ENCODE measurements at places on chromosomes 5 and 9.

GRCh38 chr9:104386425-104387069 lies 117.5 kb upstream of the OR13F1 start:
- DNase-seq = no peak

DNA sequence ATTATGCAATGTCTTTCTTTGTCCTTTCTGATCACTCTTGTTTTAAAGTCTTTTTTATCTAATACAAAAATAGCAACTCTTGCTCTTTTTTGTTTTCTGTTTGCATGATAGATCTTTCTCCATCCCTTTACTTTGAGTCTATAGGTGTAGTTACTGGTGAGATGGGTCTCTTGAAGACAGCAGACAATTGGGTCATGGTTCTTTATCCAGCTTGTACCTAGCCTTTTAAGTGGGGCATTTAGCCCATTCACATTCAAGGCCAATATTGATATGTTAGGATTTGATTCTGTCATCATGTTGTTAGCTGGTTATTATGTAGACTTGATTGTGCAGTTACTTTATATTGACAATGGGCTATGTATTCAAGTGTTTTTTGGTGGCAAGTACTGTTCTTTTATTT lies 245.9 kb upstream of the TARS1 start:
- DNase-seq = no peak

- DNase-seq = no peak
Measured at GRCh38 chr5:43140286-43140685, 19.6 kb downstream of the ZNF131 start.

DNA sequence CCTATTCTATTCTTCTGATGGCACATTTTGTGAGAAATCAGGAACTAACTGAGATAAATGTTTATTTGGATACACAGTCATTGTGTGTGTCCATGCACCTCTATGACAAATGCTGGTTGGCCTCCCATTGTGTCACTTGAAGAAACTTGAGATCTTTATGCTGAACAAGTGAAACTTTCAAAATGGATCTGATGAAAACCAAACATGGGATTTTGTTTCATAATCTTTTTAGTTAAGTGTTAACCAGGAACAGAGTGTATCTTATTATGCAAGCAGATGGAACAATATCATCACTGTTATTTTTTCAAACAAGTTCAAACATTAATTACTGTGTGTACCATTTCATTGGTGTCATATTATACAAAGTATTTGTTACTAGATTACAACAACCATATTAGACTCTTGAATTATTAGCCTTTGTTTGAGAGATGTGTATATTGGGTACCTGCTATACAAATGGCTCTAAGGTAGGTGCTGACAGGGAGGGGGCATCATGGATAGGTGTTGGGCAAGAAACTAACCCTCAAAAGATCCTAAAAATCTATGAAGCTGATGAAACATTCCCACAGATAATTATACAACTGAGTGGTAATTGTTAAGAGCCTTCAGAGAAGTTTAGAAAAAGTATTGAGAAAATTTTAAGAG lies 159.8 kb downstream of the PALM2AKAP2 start:
- DNase-seq = no peak

GRCh38 chr5:25579111-25579510 lies 934.3 kb upstream of the CDH10 start:
- no peak for DNase-seq

DNA sequence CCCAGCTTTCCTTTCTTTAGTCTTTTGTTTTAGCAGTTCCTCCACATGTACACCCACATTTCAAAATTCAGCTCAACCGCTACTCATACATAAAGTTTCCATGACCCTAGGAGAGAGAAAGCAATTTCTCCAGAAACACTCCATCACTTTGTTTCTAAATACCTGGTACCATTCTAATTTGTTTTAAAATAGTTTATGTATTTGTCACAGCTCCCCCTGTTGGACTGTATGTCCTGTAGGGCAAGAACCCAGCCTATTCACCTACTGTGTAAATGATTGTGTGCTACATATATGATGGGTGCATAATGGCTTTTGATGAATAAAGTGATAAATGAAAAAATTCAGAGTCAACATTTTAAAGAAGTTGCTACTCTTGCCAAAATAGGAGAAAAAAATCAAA lies 139.1 kb downstream of the COX7C start:
- no peak for DNase-seq
